ENCODE measurements at places on chromosomes 1 and 21.

DNA sequence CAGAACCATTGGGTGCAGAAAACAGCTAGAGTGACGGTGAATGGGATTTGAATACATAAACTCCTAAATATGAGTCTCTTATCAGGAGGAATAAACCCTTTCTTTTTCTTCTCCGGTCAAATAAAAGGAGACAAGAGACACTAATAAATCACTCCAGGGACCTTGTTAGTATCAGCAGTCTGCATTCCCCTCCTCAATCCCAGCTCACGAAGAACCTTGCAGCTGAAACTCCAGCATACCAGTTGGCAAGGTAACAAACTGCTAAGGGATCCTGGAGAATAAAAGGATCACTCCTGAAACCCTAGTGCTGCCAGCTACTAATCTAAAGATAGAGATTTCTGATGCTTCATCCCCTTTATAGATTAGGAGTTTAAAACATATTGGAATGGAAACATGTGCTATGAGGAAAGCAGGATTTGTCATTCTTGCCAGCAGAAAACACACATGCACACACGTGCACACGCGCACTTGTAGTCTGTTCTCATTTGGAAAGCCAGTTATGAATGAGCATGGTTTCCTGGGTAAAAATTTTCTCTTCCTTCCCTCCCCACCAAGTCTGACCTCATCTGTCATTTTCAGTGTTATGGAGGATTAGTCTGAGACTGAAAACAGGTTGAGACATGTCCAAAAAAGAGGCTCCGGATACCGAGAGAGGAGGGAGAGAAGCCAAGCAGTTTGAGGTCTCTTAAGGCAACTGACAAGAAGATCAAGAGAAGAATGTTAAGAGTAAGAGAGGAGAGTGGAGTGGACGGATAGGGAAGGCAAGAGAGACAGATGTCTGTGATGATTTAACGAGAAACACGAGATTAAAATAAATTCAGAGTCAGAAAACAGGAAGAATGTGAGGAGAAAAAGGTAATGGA is 10.9 kb downstream of the IER5 start:
- DNase-seq = no peak

GRCh38 chr1:26035959-26036755 is 9.8 kb downstream of the SLC30A2 start:
- DNase-seq = peak; percentile 94

GRCh38 chr21:25350056-25350455 is 257.2 kb downstream of the MRPL39 start:
- no peak for DNase-seq

GRCh38 chr1:207268337-207268736 is 53.1 kb upstream of the CD55 start:
- no peak for DNase-seq

- no peak for DNase-seq
These were observed 7.4 kb upstream of the DEGS1 start for GRCh38 chr1:224175617-224176016.

DNA sequence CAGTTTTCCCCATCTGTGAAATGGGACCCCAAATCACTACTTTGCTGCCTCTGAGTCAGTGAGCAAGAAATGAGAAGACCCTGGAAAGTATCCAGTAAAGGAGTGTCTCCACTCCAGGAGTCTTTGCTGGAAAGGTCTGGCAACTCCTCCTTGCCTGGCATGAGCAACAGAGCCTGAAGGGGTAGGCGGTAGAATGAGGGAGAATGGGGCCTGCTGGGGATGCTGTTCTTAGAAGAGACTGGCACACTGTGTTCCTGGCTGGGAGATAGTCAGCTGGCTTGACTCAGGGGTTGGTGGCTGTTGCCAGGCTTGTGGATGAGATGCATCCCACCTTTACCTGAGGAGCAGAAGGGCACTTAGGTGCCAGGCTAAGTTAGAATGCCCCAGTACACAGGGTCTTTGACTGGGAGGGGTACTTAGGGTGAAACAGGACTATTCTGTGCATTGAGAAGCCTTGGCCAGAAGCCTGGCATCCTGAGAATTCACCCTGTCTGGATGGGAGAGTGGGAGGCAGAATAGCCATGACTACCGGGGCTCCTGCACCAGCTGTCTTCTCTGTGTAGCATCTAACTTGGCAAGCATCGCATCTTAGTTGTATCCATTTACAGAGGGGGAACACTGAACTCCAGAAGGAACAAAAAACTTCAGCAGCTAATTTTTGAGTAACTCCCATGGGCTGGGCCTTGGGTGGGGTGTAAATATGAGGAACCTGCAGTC is 2.5 kb downstream of the MFSD2A start:
- no peak for DNase-seq

DNA sequence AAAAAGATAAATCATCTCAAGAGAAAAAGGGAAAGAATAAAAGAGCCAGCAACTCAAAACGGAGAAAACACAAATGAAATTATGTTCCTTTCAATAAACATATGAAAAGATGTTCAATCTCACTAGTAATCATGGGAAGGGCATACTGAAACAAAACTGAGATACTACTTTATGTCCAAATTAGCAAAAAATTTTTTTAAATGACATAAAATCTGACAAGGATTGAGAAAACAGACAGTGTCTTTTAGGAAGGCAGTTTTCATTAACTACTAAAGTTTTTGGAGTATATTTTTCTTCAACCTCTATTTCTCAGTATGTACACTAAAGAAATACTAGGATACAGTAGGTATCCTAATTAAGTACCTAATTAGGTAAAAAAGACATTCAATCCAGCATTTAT is 73.3 kb downstream of the ARID4B start:
- no peak for DNase-seq

GRCh38 chr1:28127617-28128257 is 39.3 kb upstream of the EYA3 start:
- DNase-seq = no peak

DNA sequence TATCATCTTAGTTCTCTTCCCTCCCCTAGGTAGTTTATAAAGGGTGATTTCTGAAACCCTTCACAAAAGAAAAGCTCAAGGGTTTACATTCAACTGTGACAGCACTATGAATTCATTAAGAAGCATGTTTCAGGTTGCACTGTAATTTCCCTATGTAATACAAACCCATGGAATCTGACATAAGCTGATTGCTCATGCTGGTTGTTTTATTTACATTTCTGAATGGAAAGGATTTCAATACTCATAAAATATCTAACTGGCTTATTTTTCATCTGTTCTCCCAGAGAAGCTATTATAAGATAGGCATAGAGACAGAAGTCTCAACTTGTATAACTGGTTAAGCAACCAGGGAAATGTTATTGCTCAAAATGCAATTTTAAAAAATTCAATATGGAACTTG is 20.5 kb downstream of the WNT2B start:
- DNase-seq = no peak

DNA sequence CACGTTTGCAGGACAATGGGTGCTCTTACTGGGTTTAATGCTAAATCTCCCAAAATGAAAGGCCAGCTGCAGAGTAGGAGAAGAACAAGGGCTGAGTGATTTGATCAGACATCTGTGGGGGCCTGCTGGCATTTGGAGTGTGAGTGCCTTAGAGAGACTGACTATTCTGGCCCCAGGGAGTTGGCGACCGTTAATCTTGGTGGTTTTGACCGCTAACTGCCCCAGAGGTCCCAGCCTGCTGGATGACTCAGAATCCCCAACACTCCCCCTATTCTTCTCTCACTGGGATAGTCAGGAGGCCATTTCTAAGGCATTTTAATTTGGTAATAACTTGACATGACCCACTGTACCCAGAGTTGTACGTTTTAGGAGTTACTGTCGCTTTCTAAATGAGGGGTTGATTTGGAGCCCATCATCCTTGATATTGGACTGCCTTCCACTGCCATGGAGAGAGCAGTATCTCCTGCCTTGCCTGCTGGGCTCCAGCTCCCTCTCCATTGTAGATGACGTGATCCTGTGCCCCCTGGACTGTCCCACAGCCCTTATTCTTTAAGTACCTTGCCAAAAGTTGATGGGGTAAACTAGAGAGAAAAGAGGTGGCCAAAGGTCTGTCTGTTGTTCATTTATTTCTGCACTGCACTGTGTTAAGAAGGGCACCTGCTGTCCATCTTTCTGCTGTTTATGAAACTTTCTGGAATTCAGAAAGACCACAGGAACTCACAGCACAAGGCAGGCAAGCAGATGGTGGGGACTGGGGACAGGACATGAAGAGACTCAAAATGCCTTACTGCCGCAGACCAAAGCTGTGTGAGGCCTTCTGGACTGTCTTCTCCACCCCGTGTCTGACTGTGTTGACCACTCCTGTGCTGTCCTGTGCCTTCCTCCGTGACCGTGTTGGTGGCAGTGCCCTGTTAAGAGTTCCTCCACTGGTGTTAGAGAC is 98.2 kb upstream of the ARTN start:
- DNase-seq = peak; percentile 61

GRCh38 chr1:207833381-207833780 is 77.5 kb downstream of the CD34 start:
- DNase-seq = peak; percentile 47

- DNase-seq = no peak
These were observed 25.8 kb upstream of the TRIM45 start for GRCh38 chr1:117147341-117147831.

DNA sequence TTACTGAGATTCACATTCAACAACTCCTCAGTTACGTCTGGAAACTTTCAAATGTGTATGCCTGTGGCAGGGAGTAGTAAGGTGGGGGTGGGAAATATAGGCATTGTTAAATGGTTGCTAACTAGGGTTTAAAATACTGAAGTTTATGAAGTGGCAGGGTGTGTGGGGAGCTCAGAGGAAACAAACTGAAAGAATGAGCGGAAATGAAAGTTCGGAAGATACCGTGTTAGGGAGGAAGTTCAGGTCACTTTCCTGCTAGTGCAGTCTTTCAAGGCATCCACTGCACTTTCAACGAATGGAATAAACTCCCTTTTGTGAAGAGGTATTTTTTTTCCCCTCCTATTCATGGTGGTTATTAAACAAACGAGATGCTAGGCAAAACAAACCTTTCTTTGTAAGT is 19.7 kb downstream of the SYNJ1 start:
- no peak for DNase-seq

DNA sequence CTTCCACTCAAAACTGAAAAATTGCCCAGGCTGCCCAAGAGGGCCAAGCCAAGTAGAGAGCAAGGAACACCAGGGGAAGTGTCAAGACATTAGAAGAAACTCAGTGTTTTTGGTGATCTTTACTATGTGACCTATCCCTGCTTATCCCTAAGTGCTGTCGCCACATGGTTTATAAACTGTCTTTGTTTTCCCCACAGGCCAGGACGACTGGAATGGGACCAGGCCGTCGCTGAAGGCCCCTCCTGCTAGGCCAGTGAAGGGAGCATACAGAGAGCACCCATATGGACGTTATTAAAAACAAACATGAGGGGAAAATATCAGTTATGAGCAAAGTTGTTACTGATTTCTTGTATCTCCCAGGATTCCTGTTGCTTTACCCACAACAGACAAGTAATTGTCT is 28.7 kb downstream of the KHDRBS1 start:
- DNase-seq = no peak

- no peak for DNase-seq
These were observed 73.2 kb downstream of the DISC1 start for GRCh38 chr1:231699784-231700183.

GRCh38 chr1:223714849-223715603 is 2.7 kb downstream of the CAPN2 start:
- peak; percentile 85 for DNase-seq

DNA sequence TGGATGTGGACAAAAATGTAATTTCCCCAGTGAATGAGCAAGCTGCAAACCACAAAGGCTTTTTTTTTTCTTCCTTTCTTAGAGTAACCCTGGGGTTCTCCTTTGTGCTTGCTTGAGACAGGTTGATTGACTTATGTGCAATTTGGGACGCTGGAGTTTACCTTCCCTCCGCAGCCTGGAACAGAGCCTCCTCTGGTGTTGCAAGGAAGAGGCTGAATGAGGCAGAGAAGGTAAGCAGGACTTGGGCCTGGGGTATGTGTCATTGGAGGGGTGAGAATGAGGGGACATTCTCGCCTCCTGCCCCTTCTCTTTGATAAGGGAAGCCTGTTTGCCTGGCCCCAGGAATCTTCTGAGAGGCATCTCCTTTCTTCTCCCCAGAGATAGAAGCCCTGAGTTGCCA is 49.8 kb downstream of the NFASC start:
- no peak for DNase-seq

GRCh38 chr1:119219711-119220110 is 79.3 kb upstream of the WARS2 start:
- DNase-seq = no peak

DNA sequence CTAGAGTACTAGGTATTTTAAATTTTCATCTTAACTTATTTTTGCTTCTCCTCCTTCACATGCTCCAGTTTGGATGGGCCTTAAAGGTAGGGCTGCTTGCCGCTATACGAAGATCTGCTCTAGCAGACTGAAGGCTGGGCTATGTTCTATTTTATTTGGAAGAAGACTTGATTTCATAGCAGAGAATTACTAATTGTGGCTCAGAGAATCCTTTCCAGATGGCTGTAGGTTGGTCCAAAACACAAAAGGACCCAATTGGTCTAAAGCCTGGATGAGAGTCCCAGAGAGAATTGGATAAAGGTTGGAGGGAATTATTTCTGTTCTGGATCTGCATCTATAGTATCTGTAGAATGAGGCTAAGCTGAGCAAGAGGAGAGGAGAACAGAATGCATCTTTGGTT is 719.4 kb upstream of the PTBP2 start:
- DNase-seq = no peak

DNA sequence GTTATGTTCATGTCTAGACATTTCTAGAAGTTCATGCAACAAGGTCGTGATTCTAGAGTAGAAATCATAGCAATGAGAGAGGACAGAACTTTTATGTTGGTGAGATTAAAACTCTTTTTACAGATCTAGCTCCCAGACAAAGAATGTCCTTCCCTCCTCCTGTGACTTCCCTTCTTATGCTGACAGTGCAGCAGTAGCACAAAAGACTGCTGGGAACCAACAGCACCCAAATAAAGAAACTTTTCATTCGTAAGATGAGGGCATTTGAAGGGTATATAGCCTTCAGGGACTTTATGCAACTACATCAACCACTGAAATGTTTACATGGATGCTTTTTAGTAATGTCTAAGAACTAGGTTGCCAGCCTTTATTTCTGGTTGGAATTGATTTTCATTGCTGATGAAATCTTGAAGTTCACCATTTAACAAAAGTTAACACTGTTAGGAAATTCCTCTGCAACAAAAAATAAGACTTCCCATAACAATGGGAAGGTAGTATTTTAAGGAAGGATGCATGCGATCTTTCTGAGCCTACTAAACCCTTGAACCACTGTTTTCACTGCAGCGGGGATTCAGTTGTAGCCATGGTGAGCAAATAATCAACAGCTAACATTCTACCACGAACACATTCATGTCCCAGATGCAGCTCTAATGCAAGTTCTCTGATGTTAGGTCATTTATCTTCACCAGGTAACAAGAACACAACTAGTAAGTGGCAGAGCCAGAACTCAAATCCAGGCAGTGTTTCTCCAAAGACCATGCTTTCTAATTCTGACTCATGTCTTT is 672.8 kb downstream of the PTPRC start:
- no peak for DNase-seq

GRCh38 chr1:8394456-8395321 is 76.8 kb downstream of the SLC45A1 start:
- DNase-seq = no peak

Data from K562 (cell line).